H4 (cell line): ENCODE measurements at places on chromosomes 13 and 19. TPM values are rescaled to one million over a fixed set of nuclear protein-coding genes. Genes with fewer than 3 reads are reported as not detected.

DNA sequence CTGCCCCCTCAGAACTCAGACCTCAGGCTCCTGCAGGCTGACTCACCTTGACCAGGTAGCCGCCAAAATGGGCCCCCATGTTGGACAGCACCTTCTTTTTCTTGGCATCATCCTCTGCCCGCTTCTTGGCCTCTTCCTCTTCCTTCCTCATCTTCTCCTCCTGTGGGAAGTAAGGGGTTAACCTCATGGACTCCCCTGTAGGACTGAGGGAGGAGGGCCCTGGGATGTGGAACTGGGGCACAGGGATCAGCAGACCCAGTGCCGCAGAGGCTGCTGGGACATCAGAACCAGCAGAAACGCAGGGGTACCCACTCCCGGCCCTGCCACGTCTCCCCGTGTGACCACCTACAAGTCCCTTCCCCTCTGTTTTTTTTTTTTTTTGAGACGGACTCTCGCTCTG, 11.1 kb downstream of the TNNT1 start:
- no peak for DNase-seq

DNA sequence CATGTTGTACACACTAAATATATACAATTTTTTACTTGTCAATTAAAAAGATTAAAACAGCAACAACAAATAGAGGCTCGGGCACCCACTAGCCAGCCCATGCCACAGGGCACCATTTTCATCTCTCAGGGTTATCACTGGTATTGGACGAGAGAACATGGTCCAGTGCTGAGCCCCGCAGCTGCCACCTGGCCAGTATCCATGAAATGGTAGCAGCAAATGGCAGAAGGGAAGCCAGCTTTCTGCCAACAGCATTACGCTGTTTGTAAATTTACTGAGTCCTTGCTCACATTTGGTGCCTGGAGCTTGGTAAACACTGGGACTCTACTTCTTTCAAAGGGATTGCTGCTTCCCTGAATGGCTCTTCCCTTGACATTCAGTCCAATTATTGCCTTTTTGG, 87.9 kb upstream of the WASF3 start:
- no peak for DNase-seq

DNA sequence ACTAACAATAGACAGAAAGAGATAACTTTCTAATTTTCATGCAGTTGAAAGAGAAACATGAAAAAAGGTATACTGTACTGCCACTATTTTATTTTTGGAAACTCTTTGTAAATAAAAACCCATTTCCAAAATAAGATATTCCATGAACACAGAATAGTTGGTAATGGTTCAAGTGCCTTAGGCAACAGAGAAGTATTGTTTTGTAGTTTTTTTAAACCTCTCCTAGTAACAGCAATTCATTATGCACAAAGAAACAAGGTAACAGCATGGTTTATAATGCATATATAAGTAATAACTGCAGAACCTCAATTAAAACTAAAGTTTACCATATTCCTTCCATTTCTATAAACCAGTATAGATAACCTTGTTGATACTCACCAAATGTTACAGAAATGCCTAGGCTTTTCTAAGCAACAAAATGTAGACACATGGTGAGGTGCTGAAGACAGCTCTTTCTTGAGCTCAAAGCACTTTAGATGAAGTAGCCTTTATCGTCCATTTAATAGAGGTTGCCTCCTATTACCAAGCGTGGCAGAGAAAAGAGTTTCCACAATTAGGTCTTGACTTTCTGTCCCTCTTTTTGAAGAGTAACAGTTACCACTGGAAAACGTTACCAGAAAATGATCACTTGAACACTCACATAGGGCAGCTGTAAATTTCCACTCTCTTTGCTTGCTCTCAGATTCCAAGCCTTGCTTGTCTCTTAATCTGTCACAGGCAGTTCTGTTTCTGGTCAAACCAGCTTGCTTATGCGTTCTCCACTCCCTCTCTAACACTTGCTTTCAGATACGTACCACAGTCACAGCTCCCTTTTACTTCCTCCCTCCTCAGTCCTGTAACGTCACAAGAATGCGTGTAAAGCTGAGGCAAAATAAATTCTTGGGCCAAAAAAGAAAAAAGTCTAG, 42.9 kb downstream of the CAB39L start:
- no peak for DNase-seq

GRCh38 chr19:45958769-45959516, 14.7 kb downstream of the NOVA2 start:
- no peak for DNase-seq

GRCh38 chr13:30376426-30377311, 45.6 kb upstream of the UBE2L5 start:
- DNase-seq = no peak

GRCh38 chr13:35712907-35713761, 236.6 kb upstream of the MAB21L1 start:
- peak; percentile 33 for DNase-seq

DNA sequence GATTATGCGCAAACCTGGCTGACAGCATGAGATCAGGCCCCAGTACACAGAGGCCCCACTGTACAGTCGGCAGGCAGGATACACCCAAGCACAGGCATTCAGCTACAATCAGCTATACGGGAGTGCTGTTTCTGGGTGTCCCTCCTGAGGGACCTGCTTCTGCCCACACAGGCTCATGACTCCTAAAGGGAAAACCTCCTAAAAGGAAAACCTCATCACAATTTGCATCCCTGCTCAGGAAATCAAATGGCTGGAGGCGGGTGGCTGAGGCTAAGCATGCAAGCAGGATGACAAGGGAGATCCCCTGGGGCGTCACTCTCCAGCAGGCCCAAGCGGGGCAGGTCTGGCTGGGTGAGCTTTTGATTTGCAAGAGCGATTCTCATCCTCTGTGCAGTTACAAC, 99.8 kb downstream of the CRYL1 start:
- DNase-seq = no peak

- DNase-seq = no peak
These were observed 324.4 kb downstream of the LMO7 start for GRCh38 chr13:75960538-75960994.

- peak; percentile 75 for DNase-seq
These were observed 57.8 kb upstream of the POSTN start for GRCh38 chr13:37656247-37656940.

DNA sequence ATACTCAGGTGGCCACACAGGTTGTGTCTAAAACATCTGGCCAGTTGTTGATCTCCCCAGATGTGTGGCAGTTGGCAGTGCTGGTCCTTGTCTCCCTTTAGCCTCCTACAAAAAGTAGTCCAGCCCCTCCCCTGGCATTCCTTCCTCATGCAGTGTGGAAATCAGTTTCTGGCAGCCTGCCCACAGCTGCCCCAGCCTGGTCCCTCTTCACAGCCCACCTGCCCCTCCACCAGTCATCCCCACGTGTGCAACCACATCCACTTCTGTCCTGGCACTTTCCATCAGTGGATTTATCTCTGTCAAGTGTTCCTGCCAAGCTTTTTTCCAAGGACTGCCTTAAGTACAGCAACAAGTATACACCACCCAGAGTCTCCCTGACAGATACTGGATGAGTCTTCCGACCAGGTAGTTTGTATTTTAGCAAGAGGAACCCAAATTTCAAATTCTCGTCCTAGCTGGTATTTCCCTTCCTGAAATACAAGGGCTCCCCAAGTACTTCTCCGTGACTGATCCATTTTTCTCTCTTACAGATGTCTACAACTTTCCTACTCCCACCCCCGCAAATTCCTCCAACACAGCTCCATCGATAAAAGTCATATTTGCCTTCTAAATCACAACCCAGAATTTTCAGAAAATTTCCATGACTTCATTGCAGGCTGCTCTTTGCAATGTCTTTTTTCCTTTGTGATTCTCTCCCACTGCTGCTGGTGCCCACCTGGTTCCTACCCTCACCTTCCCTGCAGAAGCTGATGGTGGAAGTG, 313.5 kb downstream of the FOXO1 start:
- no peak for DNase-seq

Gene CRB3
- not detected in 2 replicates for total RNA-seq

Gene SPACA4
- not detected in 2 replicates for total RNA-seq

Gene NLRP9
- total RNA-seq = not detected in 2 replicates

Gene ACTN4
- total RNA-seq = 157 and 262 TPM in 2 replicates

Gene KLK15
- total RNA-seq = not detected in 2 replicates

Gene ETHE1
- 33.6 and 50.4 TPM in 2 replicates for total RNA-seq

Gene OPA3
- 4.8 and 5.3 TPM in 2 replicates for total RNA-seq
